ENCODE measurements at places on chromosomes 3 and 15.

- DNase-seq = no peak
These were observed 146.5 kb downstream of the NUP210 start for GRCh38 chr3:13273604-13274105.

DNA sequence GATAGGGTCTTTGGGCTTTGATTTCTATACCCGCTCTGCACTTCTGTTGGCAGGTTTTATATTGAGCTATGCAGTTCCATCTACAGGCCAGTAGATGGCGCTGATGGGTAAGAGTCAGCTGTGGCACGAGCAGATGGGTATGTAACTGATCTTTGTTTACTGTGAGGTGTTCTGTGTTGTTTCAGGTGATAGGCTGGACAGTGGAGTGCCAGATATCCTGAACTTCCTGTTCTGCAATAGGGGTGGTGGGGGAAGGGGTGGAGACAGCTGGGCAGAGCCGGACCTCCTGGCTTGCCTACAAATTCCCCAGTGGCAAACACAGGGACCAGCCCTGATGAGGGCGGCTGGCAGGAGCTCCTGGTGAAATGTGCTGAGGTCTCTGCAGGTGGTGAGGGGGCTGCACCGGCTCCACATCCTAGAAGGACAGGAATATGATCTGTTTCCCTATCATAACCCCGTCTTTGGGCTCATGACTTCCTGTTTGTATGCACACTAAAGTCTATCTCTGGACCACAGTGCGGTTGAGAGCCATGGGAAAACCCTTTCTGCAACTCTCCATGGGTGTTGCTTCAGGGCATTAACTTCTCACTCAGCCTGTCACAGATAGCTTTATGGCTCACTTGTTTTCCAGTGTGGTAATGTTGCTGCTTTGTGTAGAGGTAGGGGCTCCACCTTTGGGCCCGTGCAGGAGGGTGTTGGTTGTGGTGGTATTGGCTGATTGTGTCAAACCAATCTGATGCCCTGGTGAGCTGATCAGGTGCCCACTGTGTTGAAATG is 13.4 kb upstream of the FAM98B start:
- no peak for DNase-seq

DNA sequence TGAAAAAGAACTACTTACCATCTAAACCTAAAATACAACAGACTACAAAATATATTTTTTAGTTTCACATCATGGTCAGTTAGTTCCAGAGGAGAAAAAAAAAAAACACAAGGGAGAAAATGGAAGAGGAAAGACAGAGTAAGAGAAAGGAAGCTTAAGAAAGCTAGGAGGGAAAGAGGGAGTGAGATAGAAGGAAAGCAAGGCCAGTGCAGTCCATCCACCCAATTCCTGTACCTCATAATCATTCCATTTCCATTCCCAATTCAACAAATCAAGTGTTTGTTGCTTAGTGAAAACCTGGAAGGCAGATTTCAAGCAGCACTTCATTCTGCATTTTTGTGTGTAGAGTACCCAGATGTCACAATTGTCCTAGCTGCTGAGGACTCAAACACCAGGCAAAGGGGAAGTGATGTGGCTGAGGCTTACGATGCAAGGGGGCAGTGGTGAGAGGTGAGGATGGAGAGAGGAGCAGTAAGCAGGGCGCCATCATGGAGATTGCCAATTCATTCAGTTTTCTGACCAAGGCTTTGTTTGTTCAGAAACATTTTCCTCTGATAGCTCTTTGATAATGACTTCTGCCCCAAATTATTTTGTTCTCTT is 83.6 kb upstream of the GSK3B start:
- no peak for DNase-seq

DNA sequence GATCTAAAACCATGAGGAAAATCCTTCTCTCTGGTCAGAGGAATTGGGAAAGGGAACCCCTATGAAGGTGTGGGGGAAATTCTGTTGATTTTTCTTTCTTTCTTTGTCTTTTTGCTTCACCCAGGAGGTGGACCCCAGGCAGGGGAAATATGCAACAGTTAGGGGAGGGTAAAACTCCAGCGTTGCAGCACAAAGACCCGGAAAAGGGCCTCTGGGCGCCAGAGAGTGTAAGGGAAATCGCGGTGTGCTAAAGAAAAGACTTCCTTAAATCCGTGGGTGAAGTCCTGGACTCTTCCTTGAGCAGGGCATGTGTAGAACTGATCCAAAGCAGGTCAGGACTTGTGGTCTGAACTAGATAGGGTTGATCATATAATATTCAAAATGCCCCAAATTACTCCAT is 11.1 kb upstream of the TBC1D21 start:
- DNase-seq = no peak

- no peak for DNase-seq
These were observed 10.6 kb upstream of the CACNA1D start for GRCh38 chr3:53483821-53484220.

All from kidney (tissue), 22 donors.